ENCODE measurements at places on chromosomes 5 and 9.

- DNase-seq: no peak
Observed at GRCh38 chr9:89468281-89468960, 29.5 kb downstream of the SEMA4D start.

DNA sequence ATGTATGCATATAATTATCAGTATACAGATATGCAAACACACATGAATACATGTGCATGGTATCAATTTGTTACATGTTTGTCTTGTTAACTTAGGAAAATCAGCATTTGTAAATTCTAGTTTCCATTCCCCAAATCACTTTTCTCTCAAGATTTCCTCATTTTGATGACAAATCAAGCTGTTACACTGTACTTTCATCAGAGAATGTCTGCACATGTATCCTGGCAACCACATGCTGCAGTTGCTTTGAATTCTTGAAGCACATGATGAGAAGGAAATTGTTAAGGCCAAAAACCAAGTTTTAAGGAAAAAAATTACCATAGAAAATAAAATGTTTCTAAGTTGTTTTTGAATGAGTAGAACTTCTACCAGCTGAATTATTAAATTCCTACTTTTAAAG is 1834.5 kb downstream of the EFNA5 start:
- DNase-seq: no peak

DNA sequence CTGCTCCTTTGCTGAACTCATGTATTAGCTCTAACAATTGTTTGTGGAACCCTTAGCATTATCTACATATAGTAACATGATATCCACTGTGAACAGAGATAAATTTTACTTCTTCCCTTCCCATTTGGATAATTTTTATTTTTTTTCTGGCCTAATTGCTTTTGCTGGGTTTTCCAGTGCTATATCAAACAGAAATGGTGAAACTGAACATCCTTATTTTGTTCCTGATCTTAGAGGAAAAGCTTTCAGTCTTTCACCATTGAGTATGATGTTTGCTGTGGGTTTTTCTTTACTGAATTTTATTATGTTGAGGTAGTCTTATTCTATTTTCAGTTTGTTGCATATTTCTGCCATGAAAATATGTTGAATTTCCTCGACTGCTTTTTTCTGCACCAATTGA is 44.8 kb upstream of the STARD4 start:
- DNase-seq: no peak

GRCh38 chr5:2739360-2740050 is 12.0 kb downstream of the IRX2 start:
- DNase-seq: no peak

- DNase-seq: no peak
Observed at GRCh38 chr5:8068078-8068477, 199.1 kb downstream of the MTRR start.

- no peak for DNase-seq
Observed at GRCh38 chr9:7173139-7173538, 415.4 kb downstream of the KDM4C start.

DNA sequence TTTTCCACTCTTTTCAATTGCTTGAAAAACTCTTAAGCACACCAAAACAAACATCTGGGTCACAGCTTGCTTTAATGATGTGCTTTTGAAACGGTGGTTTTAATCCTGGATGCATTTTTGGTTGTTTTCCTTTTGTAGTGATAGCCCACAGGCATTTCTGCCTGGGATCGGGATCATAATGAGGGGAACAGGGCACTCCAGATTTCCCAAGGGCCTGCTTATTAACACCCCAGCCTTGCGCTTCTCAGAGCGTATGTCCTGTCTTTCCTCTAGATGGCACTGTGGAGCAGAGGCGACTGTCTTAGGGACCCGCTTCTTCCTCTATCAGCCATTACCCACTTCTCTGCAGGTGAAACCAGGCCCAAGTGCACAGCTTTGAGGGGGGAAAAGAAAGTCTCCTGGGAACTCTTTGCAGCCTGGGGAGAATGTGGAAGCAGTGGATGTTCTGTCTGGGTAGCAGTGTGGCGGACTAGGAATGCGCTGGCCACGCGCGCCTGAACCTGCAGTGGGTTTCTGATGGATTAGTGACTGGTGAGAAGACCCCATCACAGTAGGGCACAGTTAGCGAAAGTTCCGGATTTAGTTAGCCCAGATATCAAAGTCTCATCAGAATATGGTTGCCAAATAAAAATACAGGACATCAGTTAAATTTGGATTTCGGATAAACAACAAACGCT is 190.1 kb downstream of the GNA14 start:
- DNase-seq: no peak

GRCh38 chr9:93576258-93577077 is at the start of gene PHF2:
PHF2 (plus strand) TSS chr9:93576584; CDS start chr9:93576774, 190 bp downstream.
- DNase-seq: no peak

DNA sequence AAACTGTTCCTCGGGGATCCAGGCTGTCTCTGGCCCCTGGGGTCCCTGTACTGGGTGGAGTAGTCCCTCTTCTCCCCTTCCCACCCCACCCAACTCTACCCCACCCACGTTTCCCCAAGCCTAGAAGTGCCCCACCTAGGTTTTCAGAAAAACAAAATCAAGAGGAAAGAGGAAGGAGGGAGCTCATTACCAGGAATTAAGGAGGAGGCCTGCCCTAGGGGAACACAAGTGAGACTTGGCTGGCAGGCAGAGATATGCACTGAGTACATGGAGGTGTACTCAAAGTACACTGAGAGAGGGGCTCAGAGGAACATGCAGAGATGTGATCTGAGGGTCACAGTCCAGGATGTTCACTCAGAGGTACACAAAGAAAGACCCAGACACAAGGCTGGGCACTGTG is 10.2 kb downstream of the AQP3 start:
- DNase-seq: no peak

GRCh38 chr9:127253446-127253845 is 11.1 kb upstream of the GARNL3 start:
- no peak for DNase-seq

- no peak for DNase-seq
Observed at GRCh38 chr5:2569176-2569575, 182.3 kb downstream of the IRX2 start.

DNA sequence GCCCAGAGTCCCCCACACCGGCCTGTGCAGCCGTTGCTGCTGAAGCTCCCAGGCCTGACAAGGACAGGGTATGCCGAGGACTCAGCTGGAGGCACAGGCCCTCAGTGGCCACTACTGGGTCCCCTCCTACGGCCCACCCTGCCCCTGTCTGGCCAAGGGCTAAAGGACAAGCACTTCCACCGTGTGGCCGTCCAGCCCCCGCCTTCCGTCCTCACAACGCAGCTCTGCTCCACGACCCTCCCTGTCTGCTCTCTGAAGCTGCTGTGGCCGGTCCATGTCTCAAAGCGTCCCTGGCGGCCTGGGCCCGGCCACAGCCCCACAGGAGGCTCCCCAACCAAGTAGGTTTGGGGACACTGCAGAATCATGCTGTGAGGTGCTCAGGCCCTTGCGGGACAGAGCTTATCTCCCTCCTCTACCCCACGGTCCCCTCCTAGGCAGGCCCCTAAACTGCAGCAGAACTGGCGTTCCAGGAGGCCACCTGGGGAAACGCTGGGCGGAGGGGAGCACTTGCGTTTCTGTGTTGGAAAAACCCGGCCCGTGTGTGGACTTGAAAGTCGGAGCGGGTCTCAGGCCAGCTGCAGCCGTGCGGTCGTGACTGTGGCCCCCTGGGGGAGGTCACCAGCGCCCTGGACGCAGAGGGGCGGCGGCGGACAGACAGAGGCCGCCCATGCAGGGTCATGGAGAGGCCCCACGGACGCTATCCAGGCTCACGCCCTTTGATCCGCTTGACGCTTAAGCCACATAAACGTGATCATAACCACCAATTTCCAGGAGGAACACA is 45.6 kb downstream of the NKD2 start:
- DNase-seq: no peak

- no peak for DNase-seq
Observed at GRCh38 chr9:89048616-89049015, 57.3 kb downstream of the S1PR3 start.

GRCh38 chr5:166430491-166431319 is 1860.7 kb upstream of the WWC1 start:
- DNase-seq: no peak

GRCh38 chr5:138875946-138876345 is 811 bp upstream of the LRRTM2 start:
- DNase-seq: no peak

GRCh38 chr5:150774145-150774544 is 4.4 kb upstream of the SMIM3 start:
- DNase-seq: no peak

GRCh38 chr5:81234801-81235200 is 1.7 kb downstream of the CKMT2 start:
- DNase-seq: no peak

DNA sequence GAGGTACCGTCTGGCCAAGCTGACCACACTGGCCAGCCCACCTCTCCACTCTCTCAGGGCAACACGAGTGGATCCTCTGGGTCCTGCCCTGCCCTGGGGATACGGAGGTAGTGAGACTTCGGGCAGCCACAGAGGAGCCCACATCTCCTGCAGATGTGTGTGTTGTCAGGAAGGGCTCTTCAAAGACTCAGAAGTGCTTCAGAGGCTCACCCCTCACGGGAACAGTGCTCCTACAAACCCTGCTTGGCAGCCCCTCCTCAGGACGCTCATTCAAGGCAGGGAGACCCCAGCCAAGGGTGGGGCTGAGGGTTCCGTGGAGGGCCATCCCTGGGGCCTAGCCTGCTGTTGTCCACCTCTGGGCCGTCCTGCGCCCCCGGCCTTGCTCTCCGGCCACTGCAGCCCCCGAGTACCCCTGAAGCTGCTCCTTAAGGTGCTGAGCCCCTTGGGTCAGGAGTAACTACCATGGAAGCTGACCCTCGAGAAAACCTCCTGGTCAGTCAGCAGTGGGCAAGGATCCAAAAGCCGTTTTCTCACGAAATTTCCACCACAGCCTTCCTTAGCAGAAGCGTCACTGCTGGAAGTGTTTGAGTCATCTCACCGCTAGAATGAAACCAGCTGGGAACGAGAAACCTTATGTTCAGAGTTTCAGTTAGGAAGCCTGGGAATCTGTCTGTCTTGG is 23.2 kb upstream of the LRRC14B start:
- DNase-seq: no peak

GRCh38 chr5:54302267-54302687 is 8.1 kb downstream of the ARL15 start:
- no peak for DNase-seq

GRCh38 chr5:94461131-94461530 is 157.3 kb downstream of the KIAA0825 start:
- no peak for DNase-seq

DNA sequence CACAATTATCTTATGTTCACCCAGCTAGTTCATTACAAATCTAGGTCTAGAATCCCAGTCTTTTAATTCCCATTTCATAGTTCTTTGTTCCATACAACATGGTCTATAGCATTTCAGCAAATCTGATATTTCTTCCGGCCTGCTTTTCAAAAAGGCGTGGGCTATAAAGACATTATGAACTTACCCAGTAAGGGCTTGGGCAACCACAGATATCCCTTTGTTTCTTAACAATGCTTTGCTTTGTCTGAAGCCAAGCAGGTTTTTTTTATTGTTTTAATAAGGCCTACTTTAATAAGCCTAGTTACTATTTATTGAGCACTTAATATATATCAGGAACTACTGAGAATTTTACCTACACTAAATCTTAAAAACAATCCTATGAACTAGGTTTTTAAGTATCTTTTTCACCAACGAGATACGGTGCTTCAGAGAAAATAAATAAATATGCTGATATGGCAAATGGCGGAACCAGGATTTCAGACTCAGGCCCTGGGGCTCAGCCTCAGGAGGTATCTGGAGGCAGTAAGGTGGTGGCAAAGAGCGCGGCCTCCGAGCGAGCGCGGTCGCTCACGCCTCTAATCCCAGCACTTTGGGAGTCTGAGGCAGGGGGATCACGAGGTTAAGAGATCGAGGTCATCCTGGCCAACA is 29.7 kb downstream of the PCA3 start:
- no peak for DNase-seq

DNA sequence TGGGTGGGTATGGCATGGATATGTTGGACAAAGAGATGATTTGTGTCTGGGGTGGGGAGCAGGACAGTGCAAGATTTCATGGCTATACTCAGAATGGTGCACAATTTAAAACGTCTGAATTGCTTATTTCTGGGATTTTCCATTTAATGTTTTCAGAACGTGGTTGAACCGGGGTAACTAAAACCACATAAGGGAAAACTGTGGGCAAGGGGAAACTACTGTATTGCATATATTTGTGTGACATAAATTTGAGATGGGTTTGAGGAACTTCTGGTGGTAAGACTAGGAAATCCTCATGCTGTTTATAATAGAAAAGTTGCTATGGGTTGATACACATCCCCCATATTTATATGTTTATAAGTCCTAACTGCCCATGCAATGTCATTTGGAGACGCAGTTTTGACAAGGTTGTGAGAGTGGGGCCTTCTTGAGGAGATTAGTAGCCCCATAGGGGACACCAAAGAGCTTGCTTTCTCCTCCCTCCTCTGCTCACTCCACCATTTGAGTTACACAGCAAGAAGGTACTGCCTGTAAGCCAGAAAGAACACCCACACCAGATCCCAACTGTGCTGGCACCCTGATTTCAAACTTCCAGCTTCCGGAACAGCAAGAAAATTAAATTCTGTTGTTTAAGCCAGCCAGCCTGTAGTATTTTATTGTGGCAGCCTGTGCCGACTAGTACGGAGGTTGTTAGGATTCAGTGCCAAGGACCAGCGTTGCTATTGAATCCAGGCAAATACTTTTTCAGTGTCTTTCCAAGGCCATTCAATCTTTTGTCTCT is 2118.9 kb downstream of the MAT2B start:
- DNase-seq: no peak

GRCh38 chr5:61301341-61302199 is 30.5 kb upstream of the ZSWIM6 start:
- no peak for DNase-seq

DNA sequence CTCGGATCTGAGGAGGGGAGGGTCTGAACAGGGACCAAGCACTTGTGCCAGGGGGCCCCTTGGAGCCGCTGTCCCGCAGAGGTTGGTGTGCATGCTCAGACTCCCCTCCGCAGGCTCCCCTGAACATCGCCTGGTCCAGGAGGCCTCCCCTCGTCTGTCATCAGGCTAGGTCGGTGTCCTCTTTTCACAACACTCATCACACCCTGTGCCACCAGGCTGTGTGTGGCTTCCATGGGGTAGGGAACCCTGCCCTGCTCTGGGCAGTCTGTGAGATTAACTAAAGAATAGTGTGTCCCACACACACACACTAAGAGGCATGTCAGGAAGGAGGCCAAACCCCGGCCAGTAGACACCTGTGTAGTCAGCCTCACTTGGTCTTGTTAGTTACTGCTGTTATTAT is 119.3 kb downstream of the C5orf15 start:
- DNase-seq: no peak

DNA sequence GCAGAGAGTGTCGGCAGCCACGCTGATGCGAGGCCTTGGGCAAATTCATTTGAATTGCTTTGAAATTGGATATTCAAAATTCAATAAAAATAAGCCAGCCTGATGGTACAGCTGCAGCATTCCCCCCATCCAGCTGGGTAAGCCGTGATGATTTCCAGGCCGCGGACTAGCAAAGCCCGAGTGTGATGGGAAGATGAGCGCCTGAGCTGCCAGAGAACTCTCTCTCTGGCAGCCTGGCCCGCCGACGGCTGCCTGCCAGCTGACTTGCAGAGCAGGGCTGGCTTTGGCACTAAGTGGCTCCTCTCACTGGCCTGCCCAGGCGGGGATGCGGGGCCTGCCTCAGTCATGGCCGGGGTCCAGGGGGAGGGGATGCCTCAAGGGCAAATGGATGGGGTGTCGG is 268.3 kb upstream of the WWC1 start:
- DNase-seq: no peak

GRCh38 chr5:6455571-6456200 is 7.0 kb downstream of the UBE2QL1 start:
- no peak for DNase-seq

Measured in stimulated activated CD8-positive, alpha-beta memory T cell treated with anti-CD3 and anti-CD28 coated beads, Interleukin-4, amount 100 ng/mL, for 1 hour (primary cell).